ENCODE measurements at places on chromosomes 7 and 10.

DNA sequence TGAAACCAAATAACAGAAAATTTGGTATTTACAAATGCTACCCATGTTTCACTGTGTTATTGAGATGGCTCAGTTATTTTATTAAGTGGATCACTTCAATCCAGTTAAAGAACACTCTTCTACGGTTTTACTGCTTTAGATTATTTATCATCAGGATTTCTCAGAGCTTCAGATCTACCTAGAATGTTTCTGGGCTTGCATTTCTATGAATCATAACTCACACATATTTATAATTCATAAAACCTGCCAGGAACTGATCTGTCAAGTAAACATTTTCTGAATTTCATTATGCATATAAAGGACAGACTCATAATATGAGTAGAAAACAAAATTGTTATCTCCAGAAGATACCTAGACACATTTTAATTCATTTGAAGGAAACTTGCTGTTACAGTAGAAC, 1172.3 kb upstream of the LRRTM3 start:
- no peak for DNase-seq

- no peak for DNase-seq
Observed at GRCh38 chr10:82943142-82943541, 1068.1 kb downstream of the NRG3 start.

- no peak for DNase-seq
Observed at GRCh38 chr10:17335065-17335464, 107.0 kb downstream of the VIM start.

DNA sequence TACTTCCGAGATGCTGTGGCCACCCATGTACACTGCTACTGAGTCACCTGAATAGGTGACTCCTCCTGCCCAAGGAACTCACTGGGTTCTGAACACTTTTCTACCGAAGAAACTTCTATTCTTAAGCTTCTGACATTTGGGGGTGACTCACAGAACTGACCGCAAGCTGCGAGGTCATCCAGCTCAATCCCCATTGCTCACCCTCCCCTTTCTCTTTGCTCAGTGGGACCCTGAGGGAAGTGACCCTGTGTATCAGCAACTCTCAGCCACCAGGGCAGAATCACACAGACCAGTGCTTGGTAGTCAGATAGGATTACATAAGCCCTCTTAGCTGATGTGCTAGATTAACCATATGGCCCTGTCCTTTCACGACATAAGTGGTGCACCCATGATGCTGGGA, 46.3 kb downstream of the INSYN2A start:
- DNase-seq, result no peak

DNA sequence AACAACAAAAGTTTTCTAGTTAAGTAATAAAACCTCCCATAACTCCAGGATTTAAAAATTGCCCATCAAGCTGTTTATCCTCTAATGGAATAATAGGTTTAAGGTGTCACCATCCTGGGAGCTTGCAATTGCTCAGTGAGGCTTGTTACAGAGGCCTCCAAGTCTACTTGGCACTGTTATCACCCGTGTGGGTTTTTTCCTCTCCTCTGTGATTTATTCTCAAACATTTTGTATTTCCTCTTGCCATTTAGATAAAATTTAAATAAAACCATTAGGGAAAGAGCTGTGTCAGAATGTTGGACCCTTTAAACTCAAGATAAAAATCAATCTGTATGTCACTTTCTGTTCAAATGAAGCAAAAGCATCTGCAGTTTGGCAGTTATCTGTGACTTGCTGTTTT, 202.6 kb downstream of the GALNT17 start:
- DNase-seq, result no peak

DNA sequence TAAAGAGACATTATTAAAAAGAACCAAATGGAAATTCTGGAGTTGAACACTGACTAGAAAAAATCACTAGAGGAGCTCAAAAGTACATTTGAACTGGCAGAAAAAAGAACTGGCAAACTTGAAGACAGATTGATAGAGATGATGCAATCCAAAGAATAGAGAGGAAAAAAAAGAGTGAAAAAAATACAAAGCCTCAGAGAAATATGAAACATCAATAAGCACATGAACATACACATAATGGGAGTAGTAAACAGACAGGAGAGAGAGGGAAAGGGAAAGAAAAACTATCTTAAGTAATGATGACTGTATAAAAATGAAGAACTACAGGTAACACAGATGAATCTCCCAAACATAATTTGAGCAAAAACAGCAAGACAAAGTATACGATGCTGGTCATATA, 61.1 kb downstream of the CNOT4 start:
- DNase-seq, result no peak

DNA sequence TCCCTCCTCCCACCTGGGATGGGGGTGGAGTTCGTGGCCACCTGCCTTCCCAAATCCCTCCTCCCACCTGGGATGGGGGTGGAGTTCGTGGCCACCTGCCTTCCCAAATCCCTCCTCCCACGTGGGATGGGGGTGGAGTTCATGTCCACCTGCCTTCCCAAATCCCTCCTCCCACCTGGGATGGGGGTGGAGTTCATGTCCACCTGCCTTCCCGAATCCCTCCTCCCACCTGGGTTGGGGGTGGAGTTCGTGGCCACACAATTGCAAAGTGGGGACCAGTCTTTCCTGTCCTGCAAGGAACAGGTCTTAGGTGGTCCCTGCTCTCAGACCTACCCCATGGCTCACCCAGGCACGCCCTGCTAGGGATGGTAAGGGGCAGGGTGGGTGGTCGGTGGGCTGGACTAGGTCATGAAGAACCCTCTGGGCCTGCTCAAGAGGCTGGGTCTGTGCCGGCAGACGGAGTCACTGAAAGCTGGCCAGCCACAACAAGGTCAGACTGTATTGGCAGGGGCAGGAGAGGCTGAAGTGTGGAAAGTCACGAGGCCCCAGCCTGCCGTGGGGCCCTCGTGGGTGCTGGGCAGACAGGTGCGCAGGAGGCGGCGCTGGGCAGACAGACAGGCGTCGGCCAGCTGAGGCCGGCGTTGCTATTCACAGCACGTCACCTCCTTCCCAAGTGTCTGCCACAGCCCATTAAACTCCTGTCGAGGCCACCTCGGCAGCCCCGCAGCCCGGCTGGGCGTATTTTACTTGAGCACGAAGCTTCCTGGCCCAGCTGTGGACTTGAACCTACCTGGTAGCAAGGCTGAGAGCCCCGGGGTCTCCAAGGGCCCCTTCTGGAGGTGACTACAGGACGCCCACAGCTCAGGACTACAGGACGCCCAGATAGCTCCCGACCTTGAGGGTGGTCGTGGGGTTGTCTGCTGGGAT, 4.1 kb downstream of the KNDC1 start:
- DNase-seq, result no peak

DNA sequence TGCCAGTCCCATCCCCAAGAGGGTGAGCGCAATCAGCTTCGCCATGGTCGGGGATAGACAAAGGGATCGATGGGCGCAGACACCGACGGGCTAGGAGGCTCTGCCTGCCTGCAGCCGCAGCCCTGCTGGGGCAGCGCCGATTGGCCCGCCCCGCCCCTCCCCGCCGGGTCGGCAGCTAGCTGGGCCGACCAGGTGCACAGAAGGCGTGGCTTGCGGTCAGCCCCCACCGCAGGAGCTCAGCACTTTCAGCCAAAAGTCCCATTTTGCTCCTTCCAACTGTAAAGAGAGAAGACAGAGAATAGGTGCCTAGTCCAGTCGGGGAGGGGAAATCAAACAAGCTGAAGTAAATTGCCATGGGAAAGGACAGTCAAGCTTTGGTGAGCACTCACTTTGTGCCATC, at the start of gene PON1:
Gene PON1, minus strand, starts transcription at position 102 of the 400 bp plus-strand sequence. Its CDS starts 57 bp downstream, at position 45.
- no peak for DNase-seq
